ENCODE measurements at places on chromosomes 11 and 22.

DNA sequence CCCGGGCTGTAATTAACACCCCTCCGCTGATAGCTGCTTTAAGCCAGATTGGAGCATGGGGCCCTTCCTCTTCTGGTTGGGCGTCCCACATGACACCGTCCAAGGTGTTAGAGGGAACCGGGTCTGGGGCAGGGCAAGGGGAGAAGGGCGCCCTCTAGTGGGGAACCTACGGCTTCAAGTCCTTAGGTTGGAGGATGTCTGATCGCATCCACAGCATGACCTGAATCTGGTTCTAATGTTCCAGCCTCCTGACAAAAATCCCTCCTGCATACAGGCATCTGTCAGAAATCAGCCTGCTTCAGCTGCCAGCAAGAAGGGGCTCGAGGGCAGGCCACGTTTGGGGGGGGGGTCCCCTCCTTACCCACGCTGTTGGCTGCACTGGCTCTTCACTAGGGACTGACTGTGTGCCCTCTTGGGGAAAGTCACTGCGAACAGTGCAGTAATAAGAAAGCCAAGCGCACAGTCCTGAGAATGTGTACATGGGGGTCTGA is 94.2 kb upstream of the TBCEL start:
- peak; percentile 82 for DNase-seq

DNA sequence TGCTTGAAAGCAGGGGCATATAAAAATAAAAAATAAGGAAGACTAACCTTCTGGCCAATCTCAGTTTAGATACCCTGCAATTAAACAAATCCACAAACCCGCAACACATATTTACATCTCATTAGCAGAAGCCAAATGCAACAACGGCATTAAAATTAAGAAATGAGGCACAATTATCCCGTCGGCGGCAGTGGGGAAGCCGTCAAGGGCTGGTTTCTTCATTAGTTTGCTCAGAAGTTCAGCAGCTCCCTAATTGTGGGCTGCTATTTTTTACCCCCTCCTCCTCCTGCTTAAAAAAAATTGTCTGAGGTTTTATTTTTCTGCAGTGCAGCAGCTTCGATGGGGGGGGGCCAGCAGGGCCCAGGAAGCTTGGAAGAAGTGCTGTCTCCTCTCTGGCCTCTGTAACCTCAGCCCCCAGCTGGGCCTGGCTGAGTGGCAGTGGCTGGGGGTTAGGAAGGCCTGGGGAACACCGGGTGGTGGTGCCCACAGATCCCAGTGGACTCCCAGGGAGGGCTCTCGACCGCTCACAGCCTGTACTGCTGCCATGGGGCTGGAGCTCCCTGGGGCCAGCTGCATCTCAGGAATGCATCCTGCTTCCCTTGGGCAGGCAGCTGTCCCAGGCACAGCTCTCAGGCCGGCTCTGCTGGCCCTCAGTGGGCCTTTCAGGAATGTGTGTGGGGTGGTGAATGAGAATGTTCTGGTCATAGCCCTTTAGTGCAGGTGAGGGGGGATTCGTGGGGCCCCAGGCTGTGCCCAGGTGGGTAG is 148.7 kb upstream of the B3GAT1 start:
- no peak for DNase-seq

DNA sequence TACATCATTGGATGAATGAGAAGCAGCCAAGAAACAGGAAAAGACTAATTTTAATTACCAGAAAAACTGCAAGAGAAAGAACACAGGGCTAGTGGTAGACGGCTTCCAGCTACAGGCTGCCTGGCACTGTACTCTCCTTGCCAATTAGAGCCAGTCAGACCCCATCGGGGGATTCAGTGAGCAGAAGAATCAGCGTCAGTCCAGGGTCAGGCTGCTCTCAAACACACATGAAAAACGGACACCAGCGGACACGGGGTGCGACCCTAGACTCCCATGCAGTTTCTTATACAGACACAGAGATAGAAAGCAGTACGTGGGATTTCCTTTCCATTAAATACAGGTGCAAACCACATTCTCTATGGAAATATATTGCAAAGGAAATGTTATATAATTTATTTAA is 1.1 kb upstream of the CNTN5 start:
- no peak for DNase-seq

DNA sequence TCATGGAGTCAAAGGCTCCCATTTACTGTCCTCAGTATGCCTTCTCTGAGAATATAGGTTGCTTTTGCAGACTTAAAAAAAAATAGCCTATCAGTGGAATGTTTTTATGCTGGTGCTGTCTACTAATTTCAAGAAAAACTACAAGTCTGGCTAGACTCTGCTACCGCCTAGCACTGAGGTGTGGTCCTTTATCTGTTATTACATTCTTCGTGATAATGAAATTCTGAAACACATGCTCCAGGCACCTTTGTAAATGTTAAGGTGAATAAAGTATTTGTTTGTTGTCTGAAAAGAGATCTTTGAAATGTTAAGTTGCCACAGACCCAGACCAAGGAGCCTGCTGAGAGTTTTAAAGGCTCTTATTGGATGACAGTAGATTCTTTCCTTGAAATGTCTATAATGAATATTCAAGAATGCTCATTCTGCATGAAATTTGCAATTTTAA is 95.3 kb downstream of the DBX1 start:
- DNase-seq = no peak

DNA sequence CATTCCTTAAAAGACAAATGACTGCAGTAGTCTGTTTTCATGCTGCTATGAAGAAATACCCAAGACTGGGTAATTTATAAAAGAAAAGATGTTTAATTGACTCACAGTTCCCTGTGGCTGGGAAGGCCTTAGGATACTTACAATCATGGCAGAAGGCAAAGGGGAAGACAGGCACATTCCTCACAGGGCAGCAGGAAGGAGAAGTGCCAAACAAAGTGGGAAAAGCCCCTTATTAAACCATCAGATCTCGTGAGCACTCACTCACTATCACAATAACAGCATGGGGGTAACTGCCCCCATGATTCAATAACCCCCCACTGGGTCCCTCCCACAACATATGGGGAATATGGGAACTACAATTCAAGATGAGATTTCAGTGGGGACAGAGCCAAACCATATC is 16.4 kb upstream of the OR2AT4 start:
- no peak for DNase-seq

GRCh38 chr11:121651257-121651605 is 198.5 kb upstream of the SORL1-AS1 start:
- DNase-seq = no peak

GRCh38 chr11:44130751-44131150 is 35.3 kb downstream of the EXT2 start:
- no peak for DNase-seq

DNA sequence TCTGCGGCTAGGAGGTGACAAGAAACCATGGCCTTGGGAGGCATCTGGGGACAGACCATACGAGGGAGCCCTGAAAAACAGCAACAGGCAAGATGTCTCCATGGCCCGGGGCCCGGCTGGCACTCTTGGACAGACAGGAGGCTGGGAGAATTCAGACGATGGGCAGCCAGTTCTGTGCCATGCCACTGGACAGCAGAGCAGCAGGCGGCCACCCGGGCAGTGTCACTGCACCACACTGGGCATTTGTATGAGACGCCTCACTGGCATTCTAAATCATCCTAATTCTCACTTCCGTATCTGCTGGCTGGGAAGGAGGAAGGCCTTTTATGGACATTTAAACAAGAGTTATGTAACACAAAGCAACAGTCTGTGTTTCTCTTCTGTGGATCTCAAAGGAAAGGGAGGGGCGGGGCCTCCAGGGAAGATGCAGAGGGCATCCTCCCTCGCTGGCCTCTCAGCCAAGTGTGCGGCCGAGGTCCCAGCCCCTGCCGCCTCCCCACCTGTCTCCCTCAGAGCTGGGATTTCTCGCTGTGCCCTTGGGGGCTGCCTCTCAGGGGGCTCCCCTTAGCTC is 350.3 kb downstream of the SHANK2 start:
- no peak for DNase-seq

DNA sequence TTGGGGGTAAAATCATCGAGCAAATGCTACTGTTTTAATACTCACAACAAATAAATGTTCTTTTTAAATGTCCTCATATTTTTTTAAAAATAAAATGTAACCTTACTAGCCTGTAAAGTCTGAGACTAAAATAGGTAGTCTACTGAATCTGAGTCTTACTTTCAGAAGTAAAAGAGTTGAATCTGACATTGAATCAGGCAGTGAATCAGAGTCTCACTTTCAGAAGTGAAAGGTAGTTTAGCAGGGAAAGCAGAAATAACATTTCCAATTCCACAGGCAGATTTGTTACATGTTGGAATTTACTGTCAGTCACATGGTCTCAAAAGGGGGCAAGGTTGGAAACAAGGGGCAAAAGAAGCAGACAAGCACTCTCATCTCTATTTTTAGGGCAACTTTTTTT is 143.0 kb downstream of the ELP4 start:
- no peak for DNase-seq

DNA sequence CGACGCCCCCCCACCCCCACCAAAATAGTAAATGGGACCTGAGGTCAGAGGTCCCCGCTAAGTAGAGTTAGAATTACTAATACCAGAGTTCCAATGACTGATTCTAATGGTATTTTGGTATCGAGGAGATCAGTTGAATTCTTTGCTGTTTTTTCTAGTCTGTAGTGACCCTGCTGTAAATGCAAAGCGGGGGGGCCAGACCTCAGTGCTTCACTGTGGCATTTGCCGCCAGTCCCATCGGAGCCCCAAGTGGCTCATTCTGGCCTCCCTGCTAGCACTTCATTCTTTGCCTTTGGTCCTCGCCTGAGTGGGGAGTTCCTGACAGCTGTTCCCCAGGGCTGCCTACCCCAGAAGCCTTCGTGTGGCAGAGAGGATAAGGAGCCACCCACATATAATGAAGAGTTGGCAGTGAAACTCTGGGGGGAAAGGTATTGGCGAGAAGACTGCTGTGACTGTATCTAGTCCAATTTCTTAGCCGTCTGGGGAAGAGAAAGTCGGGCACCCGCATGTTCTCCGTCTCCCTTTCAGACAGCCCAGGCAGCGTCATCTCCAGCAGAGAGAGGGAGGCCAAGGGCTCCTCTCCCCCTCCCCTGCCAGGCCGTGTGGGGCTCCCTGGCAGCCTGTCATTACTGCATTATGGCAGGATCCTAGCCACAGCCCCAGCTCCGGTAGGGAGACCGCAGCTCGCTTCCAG is 19.4 kb upstream of the CABP7 start:
- peak; percentile 86 for DNase-seq

GRCh38 chr11:33987975-33988580 is 63.5 kb upstream of the CAPRIN1 start:
- DNase-seq = peak; percentile 84

DNA sequence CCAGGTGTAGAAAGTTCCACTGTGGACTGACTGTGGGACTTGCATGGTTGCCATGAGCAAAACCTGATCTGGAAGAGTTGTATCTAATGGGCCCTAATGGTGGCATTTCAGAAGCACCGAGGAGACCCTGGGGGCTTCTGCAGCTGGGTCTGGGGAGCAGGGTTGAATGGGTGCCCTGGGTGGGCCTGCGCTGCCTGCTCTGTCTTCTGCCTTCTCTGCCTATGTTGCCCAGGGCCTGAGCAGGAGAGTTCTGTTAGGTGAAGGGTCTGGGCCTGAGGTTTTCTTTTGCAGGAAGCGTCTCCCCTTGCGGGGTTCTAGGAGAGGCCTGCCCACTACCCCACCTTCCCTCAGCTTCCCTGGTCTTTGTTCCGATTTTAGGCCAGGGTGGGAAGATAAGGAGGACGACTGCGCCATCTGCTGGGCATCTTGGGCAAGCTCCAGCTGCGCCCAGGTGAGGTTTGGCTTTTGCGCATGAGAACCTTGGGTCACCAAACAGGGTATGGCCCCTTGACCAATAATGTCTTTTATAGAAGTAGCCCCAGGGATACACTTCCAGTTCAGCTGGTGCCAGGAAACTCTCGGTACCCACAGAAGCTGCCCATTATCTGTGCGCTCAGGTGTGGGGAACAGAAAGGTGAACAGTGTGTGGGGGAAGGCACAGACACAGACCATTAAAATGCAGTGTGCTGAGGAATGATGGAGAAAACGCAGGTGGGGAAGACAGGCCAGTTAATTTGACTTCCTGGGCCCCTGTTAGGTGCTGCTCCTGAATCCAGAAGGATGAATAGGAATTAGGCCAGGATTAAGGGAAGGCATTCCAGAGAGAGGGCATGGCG is 23.2 kb downstream of the COMMD9 start:
- DNase-seq = peak; percentile 23

DNA sequence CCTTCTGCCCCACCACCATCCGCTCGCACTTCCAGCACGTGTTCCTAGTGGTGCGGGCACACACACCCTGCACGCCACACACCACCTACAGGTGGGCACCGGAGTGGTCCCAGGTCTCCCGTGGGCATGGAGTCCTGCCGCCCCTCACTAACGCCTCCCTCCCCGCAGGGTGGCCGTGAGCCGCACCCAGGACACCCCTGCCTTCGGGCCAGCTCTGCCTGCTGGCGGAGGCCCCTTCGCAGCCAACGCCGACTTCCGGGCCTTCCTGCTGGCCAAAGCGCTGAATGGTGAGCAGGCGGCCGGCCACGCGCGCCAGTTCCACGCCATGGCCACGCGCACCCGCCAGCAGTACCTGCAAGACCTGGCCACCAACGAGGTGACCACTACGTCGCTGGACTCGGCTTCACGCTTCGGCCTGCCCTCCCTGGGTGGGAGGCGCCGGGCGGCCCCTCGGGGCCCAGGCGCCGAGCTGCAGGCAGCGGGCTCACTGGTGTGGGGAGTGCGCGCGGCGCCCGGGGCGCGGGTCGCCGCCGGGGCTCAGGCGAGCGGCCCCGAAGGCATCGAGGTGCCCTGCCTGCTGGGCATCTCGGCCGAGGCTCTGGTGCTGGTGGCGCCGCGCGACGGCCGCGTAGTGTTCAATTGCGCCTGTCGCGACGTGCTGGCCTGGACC is 8.5 kb downstream of the SIPA1 start:
- DNase-seq = no peak

- DNase-seq = no peak
Measured at GRCh38 chr22:30889996-30890480, 78.5 kb downstream of the MORC2 start.

DNA sequence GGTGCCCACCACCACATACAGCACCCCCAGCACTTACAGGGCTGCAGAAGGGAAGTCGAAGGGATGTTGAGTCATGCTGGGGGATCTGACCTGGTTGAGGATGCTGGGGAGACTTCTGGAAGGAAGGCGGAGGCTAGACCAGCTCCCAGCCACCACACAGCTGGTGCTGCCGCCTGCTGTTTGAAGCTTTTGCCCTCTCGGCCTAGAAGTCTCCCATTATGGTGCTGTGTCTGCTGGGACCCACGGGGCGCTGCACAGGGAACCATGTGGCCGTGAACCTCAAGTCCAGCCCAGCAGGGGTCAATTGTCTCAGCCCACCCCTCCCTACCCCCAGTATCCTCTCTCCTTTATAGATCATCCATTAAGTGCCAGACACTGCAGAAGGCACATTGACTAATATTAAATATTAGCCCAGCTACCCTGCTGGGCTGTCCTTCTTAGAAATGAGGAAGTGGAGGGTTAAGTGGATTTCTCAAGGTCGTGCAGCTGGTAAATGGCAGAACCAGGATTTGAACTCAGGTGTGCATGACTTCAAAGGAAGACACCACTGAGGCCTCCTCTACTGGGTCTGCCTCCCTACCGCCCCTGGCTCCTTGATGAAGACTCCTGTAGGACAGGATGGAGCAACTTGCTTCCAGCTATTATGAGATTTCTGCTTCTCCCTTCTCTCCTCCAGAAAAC is 49.7 kb downstream of the CYTH4 start:
- DNase-seq = no peak

- peak; percentile 81 for DNase-seq
Measured at GRCh38 chr11:45371251-45372115, 85.3 kb upstream of the SYT13 start.

GRCh38 chr11:18768978-18769377 is 22.6 kb downstream of the PTPN5 start:
- DNase-seq = no peak
